ENCODE measurements at places on chromosomes 7 and 10. TPM values are rescaled to one million over a fixed set of nuclear protein-coding genes. Genes with fewer than 3 reads are reported as not detected.

Gene TEX47
- not detected for total RNA-seq

Gene FGL2
- not detected for total RNA-seq

Gene EXOC6
- total RNA-seq = 63.9 TPM

Gene PKD2L1
- not detected for total RNA-seq

Gene FLNC
- 8.0 TPM for total RNA-seq

Gene NDUFB8
- 86.7 TPM for total RNA-seq
